ENCODE measurements at places on chromosomes 5 and 9.

GRCh38 chr5:59187857-59188256 lies 605.0 kb downstream of the RAB3C start:
- peaks cover 5% of the 10 kb centered on the region for H3K4me1 ChIP-seq

GRCh38 chr5:132065351-132065937 lies 5.0 kb downstream of the IL3 start:
- H3K4me3 ChIP-seq: no peak overlapping the region
- DNase-seq: peak; percentile 83
- H3K27me3 ChIP-seq: no peaks in the 10 kb centered on the region
- no peaks in the 10 kb centered on the region for H3K36me3 ChIP-seq

GRCh38 chr9:12094046-12094445 lies 599.1 kb upstream of the TYRP1 start:
- H3K27ac ChIP-seq: no peak overlapping the region
- H3K4me1 ChIP-seq: no peaks in the 10 kb centered on the region
- no peak overlapping the region for H3K4me3 ChIP-seq
- H3K27me3 ChIP-seq: no peaks in the 10 kb centered on the region
- DNase-seq: no peak
- no peaks in the 10 kb centered on the region for H3K36me3 ChIP-seq

- H3K4me1 ChIP-seq: 0 out of 2 replicates have a peak, but pooled peaks cover 2% of the 10 kb centered on the region
- no peak for DNase-seq
- no peaks in the 10 kb centered on the region for H3K36me3 ChIP-seq
- no peak overlapping the region for H3K27ac ChIP-seq
Measured at GRCh38 chr5:6360323-6361072, 17.8 kb downstream of the MED10 start.

- H3K36me3 ChIP-seq: no peaks in the 10 kb centered on the region
- H3K4me1 ChIP-seq: no peaks in the 10 kb centered on the region
- no peak overlapping the region for H3K4me3 ChIP-seq
- no peak for DNase-seq
- no peaks in the 10 kb centered on the region for H3K27me3 ChIP-seq
- H3K27ac ChIP-seq: no peak overlapping the region
Measured at GRCh38 chr9:137978262-137978714, 100.7 kb downstream of the CACNA1B start.

DNA sequence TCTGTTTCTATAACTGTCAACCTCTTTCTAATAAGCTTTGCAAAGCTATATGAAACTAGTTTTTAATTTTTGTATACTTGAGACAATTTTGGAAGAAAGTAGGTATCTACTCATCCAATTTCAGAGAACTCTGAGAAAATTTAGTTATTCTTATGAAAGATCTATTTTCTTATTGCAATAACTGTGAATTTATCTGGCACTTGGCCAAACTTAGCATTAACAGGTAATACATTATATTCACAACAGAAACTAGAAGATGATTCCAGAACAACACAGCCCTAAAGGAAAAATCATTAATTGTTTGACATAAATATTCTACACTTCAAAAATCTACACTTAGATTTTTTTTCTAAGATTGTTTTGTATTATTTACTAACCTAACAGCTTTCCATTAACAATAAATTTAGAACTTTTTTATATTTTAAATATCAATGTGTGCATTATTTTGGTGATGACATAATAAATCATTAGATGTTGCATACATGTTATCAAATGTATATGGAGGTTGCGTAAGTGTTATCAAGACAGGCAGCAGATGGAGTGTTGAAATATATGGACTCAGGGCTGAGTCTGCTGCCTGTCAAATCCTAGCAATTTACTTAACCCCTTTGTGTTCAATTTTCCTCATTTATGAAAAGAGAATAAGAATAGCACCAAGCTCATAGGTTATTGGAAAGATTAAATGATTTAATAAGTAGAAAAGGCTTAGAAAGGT lies 141.8 kb downstream of the MUSK start:
- no peaks in the 10 kb centered on the region for H3K27me3 ChIP-seq
- no peaks in the 10 kb centered on the region for H3K4me1 ChIP-seq
- no peak overlapping the region for H3K4me3 ChIP-seq
- H3K36me3 ChIP-seq: no peaks in the 10 kb centered on the region

Data from H1 (cell line).